ENCODE measurements at places on chromosomes 7 and 10.
A peak's percentile ranks its signal among the peaks of the same experiment; 100 is the strongest.

DNA sequence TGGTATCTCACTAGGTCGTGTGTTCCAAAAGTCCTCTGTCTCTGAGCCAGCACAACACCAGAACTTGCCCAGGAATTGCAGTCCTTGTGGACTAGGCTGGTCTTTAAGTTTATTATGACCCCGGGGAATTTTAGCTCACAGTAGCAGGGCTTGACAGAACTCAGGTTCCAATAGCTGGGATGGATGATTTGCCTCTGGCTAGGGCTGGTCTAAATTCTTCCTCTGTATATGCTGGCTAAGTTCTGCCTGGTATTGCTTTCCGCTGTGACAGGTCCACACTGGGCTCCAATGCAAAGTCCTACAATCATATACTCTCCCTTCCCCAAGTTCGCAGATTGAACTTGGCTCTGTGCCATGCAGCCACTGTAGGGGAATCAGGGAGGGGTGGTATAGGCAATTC, 52.5 kb downstream of the FAS start:
- no peak for DNase-seq

GRCh38 chr10:88073682-88074081, 210.3 kb downstream of the PTEN start:
- DNase-seq: no peak

DNA sequence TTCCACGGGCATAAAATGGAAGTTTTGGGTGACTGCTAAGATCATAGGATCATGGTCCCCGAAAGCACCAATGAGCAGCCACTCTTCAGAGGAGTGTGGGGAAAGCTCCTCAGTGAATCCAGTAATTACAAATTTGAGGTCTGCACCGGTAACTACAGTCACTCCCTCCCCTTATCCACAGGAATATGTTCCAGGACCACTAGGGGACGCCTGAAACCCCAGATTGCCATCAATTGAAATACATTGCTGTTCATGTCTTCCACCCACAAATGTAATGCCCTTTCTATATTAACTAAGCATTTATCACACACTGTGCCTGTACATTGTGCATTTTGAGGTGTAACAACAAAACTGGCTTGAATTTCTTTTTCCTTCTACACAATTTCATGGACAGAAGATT, 447.9 kb upstream of the PFKP start:
- DNase-seq: no peak

DNA sequence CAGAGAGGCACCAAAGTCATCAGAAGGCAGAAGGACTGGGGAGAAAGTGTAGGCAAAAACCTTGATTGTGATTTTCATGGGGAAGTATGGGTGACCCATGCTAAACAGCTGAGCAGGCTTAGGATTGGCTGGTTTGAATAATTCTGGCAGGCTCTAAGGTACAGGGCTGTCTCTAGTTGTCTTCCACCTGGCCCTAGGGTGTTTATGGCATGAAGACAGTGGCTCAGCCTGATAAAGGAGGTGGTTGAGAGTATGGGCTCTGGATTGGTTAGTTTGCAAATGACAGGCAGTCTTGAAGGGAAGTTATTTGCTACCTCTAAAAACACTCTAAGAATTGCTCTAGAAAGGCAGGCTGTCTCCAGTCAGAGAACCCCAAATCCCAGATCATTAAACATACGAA, 100.3 kb downstream of the STRA8 start:
- no peak for DNase-seq

- no peak for DNase-seq
Measured at GRCh38 chr7:96997512-96998032, 7.8 kb upstream of the DLX6 start.

DNA sequence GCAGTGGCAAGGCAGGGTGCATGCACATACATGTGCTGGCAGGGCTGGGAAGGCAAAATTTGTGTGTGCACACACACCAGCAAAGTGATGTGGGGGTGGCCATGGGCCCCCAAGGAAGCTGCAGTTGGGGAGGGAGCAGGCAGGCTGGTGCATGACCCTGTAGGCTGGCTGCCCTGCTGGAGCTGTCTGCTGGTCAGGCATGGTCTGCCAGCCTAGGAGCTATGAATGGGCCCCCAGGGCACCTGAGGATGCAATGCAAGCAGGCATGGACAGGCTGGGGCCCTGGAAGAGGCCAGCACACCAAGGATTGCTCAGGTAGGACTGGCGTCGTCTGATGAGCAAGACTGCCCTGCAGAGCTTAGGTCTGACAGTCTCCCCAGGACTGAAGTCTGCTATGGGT, 18.2 kb upstream of the PPP1R3A start:
- no peak for DNase-seq

DNA sequence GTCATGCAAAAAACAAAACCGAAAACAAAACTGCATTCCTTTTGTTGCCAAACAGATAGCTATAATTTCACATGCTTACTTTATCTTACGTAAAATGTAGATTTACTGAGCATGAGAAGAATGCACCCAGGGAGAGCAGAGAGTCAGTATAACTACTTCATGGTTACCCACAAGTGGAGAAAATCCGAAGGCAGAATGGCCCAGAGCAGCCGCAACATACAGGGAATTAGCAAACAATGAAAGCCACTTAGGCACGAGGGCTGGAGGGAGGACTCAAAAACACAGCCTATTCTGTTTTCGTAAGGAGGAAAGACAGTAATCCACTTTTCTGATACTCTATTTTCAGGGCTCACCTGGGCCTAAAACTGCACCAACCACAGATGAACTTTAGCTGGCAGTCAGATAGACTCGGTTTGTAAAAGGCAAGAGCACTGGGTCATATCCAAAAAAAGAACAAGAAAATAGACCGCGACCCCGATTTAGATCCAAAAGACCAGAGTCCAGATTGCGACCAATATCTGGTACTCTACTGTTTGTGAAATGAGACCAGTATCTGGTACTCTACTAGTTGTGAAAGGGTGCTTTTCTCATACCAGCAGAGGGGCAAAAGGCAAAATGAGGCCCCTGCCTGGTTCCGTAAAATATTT, 1.3 kb downstream of the ITPRIP start:
- peak; percentile 81 for DNase-seq

DNA sequence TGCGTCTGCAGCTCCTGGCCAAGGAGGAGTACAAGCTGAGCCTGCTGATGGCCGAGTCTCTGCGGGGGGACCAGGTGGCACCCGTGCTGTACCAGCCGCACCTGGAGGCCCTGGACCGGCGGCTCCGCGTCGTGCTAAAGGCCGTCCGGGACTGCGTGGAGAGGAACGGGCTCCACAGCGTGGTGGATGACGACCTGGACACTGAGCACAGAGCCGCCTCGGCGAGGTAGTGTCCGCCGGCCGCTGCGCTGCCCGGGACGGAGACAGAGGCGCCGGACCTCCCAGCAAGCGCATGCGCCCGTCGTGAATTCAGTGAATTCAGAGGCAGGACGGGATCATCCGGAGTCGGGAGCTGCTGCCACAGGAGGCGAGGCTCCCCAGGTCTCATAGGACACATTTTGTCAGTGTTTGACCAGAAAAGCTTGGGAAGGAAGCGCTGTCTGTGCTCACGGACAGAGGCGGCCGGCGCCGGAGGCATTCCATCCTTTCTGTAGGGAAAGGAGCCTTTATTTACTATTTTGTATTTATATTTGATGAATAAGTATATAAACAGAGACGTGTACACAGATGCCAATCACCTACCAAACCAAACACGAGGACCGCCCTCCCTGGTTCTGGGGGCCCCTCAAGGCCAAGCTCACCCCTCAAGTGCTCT, 30.1 kb upstream of the FOXL3 start:
- no peak for DNase-seq

DNA sequence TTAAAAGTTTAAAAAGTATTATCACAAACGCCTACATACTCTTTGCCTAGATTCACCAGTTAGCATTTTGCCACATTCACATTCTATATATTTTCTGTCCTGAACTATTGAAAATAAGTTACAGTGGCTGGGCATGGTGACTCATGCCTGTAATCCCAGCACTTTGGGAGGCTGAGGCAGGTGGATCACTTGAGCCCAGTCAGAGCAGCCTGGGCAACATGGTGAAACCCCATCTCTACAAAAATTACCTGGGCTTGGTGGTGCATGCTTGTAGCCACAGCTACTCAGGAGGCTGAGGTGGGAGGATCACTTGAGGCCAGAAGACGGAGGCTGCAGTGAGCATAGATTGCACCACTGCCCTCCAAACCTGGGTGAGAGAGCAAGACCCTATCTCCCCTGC, 5.3 kb downstream of the ARPC1A start:
- DNase-seq: no peak
